ENCODE measurements at places on chromosomes 4 and X.

DNA sequence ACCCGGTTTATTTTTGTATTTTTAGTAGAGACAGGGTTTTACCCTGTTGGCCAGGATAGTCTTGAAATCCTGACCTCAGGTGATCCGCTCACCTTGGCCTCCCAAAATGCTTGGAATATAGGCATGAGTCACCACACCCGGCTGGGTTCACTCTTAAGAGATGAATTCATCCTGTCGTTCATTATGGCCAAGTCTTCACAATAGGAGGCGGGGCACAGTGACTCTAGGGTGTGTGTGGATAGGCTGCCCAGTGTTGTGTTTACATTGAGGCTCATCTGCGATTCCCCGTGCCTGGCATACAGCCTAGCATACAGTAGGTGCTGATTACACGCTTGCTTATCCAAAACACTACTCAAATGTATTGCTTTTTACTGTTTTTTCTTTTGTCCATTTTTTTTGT lies 41.3 kb upstream of the IGFBP7 start:
- no peak for DNase-seq

DNA sequence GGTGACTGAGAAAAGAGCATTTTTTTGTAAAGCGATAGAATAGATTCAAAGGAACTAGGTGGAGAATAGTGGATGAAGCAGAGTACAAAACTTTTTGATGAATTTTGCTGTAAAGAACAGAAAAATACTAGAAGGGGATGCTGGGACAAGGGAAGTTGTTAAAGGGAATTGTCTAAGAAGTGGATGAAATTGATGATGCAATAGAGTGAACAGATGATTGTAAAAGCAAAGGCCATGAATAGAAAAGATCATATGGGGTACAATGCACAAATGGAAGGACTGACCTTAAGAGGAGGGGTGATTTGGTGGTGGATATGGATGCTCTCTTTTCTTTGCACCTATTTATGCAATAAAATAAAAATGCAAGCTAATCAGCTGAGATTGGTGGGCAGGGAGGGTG lies 262.7 kb upstream of the MAD2L1 start:
- no peak for DNase-seq

DNA sequence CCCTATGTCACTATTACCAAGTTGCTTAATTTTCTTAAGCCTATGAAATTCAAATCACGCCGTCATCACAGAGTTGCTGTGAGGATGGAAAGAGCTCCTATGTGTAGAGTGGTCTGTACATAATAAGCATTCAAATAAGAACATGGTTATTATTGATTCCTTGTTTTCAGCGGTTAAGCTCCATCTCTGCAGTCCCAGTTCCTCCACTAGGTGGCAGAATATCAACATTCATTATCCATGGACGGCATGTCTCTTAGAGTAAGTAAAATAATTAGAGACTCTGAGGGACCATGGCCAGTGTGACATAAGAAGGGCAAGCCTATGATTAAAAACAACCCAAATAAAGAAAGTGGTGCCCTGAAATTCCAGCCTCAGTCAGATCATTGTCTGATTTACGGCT lies 132.5 kb upstream of the NHS start:
- peak; percentile 26 for DNase-seq

GRCh38 chr4:66284991-66285451 lies 614.7 kb upstream of the EPHA5 start:
- DNase-seq, result no peak

- DNase-seq, result no peak
Measured at GRCh38 chrX:139287155-139287924, 243.2 kb upstream of the F9 start.

DNA sequence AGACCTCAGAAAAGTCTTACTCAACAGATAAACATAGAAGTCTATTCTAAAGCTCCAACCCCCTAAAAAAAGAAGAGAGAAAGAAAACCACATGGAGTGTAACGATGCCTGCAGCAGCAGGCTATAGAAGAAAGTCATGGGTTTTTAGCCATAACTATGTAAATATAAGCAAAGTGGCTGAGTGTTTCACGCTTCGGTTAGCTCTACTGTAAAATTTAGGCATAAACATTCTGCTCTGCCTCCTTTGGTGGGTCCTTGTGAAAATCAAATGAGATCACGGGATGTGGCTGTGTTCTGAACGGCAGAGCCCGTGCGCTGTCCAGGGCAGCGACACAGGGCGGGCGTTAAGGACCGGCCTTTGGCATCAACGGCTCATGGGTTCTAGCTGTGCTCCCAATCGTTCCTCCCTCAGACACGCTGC lies 78.4 kb downstream of the IRF2 start:
- DNase-seq, result no peak

GRCh38 chr4:168679819-168680218 lies 183.0 kb downstream of the PALLD start:
- no peak for DNase-seq

DNA sequence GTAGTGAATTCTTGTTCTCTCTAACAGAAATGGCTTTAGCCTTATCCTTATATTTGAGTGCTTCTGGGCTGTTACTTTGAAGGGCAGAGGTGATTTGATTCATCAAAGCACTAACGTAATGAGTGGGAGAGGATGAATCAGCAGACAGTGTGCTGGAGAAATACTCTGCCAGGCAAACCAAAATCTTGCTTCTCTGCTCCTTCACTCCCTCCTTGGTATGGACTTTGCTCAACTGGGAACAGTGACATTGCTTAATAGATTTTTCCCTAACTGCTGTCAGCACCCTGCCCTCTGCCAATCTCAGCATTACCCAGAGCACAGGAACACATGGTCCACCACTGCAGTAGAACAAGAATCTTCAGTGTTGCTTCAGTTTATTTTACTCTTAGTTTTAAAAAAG lies 56.0 kb downstream of the PDLIM5 start:
- no peak for DNase-seq

DNA sequence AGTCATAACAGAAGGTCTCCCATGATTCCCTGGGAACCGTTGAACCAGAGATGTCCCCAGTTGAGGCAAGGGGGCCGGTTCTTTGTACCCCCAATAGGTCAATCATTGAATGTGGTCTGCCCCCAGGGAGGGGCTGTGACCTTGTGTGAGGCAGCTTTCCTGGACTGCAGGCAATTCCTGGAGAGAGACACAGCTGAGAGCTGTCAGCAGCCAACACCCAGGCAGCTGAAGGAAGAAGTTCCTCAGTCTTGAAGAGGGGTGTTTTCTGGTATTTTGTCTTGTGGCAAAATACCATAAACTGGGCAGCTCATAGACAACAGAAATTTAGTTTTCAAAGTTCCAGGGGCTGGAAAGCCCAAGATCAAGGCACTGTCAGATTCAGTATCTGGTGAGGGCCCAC lies 185.7 kb upstream of the ATP6AP2 start:
- DNase-seq, result no peak

- DNase-seq, result no peak
Measured at GRCh38 chr4:112210777-112211176, 20.8 kb upstream of the AP1AR start.

DNA sequence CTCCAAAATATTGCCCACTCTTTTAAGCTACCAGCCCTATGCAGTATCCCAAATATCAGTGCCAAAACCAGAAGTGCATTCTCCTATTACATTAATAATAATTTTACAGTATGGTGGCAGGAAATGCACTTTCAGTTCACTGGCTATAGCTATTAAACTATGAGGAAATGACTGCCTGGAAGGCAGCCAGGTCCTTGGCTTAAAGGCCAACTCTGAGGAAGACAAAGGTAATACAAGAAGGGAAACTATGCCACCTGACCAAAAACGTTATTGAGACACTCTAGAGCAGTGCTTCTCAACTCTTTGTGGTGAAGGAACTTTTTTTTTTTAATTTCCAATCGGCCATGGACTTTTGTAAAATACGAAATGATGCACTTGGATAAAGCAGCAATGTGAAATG lies 133.6 kb upstream of the VAMP7 start:
- no peak for DNase-seq
